KBM-7 (cell line): ENCODE measurements at places on chromosomes 1 and 21.

GRCh38 chr1:197101978-197102377 lies 34.9 kb upstream of the F13B start:
- no peak for DNase-seq

GRCh38 chr1:230865062-230865817 lies 3.1 kb downstream of the C1orf198 start:
- DNase-seq: no peak

DNA sequence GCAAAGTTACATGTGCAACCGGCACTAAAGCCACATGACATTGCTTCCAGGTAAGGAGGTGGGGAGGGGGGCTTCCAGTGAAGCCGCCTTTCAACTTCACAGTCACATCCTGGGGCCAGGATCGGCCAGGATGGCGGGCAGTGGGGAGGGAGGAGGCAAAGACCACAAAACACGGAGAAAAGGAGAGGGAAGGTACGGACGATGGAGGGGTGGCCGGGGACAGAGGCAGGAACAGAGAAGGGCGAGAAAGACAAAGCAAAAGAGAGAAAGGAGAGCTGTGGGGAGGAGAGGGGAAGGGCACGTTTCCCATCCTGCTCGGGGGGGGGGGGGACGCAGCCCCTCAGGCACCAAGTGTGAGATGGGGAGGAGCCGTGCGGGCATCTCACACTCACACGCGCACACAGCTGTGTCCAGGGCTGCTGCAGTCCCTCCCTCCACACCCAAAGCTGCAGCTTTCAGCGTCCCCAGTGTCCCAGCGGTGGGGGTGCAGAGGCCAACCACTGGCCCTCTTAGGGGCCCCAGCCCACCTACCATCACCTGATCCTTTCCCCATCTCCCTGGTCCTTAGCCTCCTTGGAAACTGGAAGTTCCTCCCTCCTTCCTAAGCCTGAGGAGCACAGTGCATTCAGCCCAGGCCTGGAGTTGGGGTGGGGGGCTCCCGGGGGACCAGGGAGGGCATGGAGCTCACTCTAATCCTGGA lies 2.4 kb downstream of the SH2D5 start:
- no peak for DNase-seq

DNA sequence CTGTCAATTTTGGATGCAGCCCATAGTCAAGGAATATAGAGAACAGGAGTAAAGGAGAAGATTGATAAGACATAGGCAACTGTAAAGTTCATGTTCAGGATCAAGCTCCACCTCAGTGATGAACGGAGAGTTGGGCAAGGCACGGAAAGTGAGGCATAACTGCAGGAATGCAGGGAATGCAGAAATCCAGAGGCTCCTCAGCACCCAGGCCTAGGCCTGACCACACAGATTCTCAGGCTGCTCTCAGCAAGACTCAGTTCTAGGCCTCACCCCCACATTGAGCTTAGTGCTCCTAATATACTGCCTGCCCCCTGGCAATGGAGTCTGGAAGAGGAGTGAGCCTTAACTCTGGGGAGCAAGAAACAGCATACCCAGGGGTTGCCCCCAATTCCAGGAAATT lies 36.3 kb upstream of the S1PR1 start:
- no peak for DNase-seq

GRCh38 chr1:51442616-51443015 lies 76.5 kb downstream of the EPS15 start:
- DNase-seq: no peak

GRCh38 chr1:87972811-87973210 lies 644.1 kb downstream of the LMO4 start:
- no peak for DNase-seq

GRCh38 chr1:209490013-209490412 lies 93.5 kb upstream of the CAMK1G start:
- no peak for DNase-seq

- DNase-seq: peak; percentile 65
Observed at GRCh38 chr1:29237129-29237821, 953 bp downstream of the PTPRU start.

- DNase-seq: no peak
Observed at GRCh38 chr1:204477036-204477740, 17.4 kb downstream of the PIK3C2B start.

- no peak for DNase-seq
Observed at GRCh38 chr1:56873213-56873612, 18.6 kb downstream of the C8A start.

DNA sequence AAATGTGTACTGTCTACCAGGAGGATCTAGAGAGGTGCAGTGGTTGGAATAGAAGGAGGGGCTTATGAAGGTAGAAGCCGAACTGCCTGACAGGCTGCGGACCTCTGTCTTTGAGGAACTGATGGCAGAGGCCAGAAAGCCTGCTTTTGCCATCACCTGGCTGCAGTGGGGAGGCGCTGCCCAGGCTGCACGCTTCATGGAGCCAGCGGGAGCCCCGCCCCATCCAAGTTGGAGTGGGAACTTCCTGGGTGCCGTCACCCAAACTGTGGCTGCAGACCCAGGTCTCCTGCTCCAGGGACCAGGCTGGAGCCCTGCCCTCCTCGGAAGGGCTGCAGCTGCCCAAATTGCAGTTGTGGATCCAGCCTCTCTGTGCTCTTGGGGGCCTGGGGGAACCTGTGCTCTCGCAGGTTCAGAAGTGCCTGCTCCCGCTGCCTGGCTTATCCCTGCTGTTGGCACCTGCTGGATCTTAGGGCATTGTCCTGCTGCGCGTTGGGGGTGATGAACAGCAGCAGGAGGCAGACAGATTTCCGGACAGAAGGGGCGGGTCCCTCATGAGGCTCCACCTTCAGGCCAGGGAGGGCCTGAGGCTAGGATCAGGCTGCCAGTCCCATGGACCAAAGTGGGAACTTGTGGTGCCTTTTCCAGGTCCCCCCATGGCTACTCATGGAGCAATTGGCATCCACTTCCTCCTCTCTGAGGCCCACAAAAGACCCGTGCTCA lies 118.0 kb upstream of the PLPPR4 start:
- DNase-seq: no peak

DNA sequence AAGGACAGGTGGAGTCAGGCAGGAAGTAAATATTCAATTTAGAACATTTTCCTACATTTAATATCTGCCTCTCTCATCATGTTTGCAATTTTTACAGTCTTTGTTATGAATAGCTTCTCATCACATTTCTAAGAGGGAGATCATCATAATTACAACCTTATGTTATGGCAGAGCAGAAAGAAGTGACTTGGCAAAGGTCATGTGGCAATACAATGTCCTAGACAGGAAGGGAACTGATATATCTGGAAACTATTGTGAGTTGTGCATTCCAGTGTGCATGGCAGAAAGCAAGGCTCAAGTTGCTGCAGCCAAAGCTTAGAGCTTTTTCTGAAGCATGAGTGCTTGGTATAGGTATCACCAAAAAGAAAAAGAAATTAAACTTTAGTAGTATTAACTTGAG lies 43.8 kb upstream of the PRRX1 start:
- no peak for DNase-seq

DNA sequence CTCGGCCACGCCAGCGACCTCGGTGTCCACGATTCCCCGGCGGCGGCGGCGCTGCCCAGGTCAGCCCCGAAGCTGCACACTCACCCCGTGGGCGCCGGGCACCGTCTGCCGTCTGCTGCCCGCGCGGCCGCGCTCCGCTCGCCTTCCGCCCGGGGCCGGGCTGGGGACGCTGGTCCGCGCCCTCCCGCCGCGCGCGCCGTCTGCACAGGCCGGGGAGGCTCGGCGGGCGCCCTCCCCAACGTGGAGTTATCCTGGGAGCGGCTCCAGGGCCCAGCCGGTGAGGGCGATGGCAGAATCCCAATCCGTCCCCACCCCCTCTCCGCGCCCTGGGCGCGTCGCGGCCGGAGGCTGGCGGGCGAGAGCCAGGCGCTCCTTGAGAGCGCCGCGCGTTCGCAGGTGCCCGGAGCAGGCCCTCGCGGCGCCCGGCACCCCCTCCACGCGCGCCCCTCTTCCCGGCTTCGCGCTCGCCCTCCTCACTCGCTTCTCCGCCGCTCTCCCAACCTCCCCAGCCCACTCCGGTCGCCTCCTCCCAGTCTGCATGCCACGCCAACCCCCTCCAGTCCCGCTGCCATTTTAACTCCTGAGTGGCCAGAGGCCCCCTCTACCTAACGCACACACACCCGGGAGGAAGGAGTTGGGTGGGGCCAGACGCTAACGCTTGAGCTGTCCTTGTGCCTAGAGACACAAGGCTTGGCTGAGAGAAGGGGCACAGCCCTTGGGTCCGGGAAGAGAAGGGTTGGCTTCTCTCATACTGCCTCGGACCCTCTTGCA lies at the start of gene LRRN2:
Gene LRRN2 (minus strand): TSS at position 503 of the 771 bp plus-strand sequence. CDS start 65,746 bp downstream, outside the sequence.
- no peak for DNase-seq
